ENCODE measurements at places on chromosomes 5 and 9. TPM values are rescaled to one million over a fixed set of nuclear protein-coding genes. Genes with fewer than 3 reads are reported as not detected.

The PLCXD3 gene
- total RNA-seq: 3.5 TPM

The IARS1 gene
- total RNA-seq: 39.2 TPM

- DNase-seq: no peak
Measured at GRCh38 chr9:132027752-132028663, 51.7 kb downstream of the MED27 start.

- no peak for DNase-seq
Measured at GRCh38 chr5:129670957-129671500, 76.9 kb upstream of the MINAR2 start.

DNA sequence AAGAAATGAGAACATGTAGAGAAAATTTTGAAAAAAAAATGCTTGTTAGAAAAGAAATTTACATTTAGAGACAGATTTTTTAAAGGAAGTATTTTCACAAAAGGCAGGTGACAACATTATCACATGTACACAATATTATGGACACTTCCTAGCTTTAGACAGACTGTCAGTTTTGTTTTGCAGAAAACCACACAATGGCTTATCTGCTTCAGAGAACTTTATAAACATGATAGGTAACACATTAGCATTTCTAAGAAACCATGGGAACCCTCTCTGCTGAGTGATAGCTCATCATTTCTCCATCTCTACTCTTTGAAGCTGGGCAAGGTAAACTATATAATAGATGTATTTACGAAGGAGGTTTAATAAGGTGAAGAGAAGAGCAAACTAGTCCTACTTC lies 25.6 kb downstream of the POU5F2 start:
- no peak for DNase-seq

DNA sequence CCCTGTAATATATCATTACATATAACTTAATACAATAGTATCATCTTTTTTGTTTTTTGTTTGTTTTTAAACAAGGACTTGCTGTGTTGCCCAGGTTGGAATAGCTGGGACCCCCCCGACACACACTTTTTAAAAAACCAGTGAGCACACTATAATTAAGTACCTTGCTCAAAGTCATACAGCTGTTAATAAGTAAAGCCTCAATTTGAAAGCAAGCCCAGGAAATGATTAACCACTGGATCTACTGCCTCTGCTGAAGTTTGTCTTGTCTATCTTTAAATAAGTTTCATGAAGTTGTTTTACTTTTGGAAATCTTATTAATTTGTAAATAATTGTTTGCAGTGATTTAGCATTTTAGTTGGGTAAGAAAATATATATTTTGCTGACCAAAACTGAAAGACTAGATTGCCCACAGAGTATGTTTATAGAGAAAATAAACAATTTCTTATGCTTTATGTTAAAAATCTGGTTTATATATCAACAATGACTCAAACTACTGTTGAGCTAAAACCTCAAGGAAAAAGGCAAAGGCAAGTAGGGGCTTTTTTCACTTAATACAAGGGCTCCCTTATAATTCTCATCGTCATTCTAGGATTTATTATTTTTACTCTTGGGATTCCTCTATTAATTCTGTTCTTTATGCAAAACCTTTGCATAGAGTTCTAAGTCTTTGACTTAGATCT lies 5.8 kb upstream of the CARNMT1 start:
- DNase-seq: no peak

GRCh38 chr9:72464857-72465592 lies 56.4 kb upstream of the TMC1 start:
- DNase-seq: no peak
